ENCODE measurements at places on chromosomes 6 and 20. TPM values are rescaled to one million over a fixed set of nuclear protein-coding genes. Genes with fewer than 3 reads are reported as not detected.

- DNase-seq, result no peak
Observed at GRCh38 chr6:34829137-34829536, 37.3 kb downstream of the BLTP3A start.

GRCh38 chr6:89098461-89098860 lies 17.9 kb downstream of the PNRC1 start:
- DNase-seq, result no peak

DNA sequence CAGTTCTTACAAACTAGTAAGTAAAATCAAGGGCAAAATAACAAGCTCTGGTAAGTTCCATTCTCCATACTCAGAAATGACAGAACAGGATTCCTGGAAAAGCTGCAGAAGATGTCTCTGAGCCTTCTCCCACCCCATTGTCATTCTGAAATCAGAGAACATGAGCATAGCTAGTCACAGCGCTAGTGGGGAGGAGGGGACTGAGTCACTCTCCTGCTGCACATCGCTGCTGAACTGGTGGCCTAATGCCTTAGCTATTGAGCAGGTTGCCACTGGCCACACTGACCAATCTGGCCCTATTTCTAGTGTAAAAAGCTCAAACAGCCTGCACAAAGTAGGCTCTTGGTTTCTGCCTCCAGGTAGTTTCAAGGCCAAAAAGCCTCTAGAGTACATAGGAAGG lies 26.1 kb upstream of the RIPPLY2 start:
- no peak for DNase-seq

DNA sequence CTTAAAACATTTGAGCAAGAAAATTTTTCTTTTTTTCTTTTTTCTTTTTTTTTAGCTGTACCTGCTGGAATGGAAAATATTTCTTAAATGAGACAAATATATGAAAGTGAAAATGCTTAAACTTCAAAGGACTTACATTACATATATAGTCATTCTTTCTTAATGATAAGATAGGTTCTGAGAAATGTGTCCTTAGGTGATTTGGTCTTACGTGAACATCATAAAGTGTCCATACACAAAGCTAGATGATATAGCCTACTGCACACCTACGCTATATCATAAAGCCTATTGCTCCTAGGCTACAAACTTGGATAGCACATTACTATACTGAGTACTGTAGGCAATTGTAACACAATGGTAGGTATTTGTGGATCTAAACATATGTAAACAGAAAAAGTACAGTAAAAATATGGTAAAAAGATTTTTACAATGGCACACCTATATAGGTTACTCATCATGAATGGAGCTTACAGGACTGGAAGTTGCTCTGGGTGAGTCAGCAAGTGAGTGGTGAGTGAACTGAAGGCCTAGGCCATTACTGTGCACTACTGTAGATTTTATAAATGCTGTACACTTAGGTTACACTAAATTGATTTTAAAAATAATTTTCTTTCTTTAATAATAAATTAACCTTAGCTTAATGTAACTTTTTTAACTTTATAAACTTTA lies 54.6 kb downstream of the RPP21 start:
- DNase-seq, result no peak

- peak; percentile 29 for DNase-seq
Observed at GRCh38 chr20:49595811-49596561, 28.0 kb upstream of the PTGIS start.

DNA sequence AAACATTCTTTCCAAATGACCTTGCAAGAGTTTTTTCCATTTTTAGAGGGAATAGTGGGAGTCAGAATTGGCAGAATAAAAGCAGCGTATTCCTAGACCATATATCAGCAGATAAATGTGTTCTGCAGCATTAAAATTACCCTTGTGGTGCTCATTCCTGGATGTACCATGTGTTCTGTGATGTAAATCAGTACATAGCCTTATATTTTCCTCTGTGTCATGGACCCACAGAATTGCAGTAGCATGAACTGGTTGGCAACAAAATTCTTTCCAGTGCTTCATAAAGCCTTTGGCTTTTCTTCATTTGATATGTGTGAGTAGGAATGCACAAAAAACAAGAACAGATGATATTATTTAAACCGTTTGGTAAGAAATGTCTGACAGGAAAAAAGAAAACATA lies 32.5 kb downstream of the ANKEF1 start:
- no peak for DNase-seq

GRCh38 chr6:101402622-101403031 lies 9.1 kb downstream of the GRIK2 start:
- no peak for DNase-seq

- DNase-seq, result no peak
Observed at GRCh38 chr6:112933947-112934346, 586.8 kb downstream of the RFPL4B start.

DNA sequence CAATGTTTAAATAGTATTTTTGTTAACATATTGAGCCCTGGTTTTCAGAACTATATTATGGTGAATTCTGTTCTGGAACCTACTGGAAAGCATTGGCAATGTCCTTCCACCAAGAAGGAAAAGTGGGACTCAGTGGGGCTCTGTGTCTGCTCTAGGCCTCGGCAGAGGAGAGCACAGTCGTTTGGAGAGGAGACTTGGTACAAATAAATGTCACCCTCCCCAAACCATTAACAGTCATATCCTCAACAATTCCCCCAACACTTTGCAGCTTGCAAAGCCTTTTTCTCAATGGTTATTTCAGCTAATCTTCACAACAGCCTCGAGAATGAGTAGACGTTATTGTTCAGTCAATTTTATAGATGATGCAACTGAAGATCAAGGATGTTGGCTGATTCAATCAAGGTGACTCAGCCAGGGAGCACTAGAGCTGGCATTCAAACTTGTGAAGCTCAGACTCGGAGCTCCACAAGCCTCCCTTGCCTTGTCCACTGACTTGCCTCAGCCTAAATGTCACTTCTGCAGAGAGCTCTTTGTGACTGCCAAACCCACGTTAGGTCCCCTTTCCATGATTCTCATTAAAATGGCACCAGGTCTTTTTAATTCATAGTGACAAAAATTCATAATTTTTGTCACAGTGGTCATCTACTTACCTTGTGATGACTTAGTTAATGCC lies 60.6 kb downstream of the TOX2 start:
- peak; percentile 63 for DNase-seq

DNA sequence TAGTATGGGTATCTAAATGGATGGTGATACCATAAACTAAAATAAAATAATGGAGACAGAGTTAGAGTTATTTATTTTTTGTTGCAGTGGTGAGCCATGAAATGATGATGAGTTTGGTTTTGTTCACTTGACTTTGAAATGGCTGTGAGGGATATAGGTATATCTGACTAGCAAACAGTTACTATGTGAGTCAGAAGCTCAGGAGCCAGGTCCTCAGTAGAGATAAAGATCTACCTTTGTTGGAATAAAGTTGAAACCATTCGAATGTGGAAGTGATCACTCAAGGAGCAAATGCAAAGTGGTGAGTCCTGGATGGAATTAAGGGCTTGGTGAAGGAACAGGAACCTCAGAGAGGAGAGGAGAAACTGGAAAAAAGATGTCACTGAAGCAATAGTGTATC lies 86.0 kb upstream of the TPD52L1 start:
- no peak for DNase-seq

DNA sequence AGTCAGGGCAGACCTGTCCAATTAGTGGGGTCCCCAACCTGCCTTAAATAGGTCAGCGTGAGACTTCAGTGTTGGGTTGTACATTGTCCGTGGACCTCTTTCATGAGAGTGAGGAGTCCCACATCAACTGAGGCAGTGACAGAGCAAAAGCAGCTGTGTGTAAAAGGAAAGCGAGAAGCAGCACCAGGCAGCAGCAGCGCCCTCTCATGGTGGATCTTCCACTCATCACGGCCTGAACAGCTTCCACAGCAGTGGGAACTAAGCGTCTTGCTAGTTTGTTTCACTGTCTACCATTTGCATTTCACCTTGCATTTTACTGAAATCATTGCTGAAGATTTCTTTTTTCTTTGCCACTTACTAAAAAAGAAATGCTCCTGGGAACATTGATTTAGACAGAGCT lies 333.8 kb downstream of the PKHD1 start:
- DNase-seq, result no peak

DNA sequence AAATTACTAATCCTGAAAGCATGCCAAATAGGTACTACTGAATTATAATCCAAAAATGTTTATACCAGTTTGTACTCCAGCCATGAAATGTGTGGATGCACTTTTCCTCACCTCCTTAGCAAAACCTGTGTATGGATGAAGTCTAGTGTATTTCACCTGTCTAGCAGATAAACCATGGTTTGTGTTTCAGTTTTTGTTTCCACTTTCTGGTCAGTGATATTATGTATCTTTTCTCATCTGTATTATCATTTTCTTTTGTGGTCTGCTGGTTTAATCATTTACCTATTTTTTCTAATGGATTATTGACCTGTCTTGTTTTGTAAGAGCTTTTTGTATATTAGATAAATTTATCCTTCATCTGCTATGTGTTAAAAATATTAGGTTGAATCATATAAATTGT lies 41.0 kb upstream of the TMEM217 start:
- no peak for DNase-seq

GRCh38 chr6:157557559-157557958 lies 176.6 kb downstream of the ZDHHC14 start:
- DNase-seq, result no peak

DNA sequence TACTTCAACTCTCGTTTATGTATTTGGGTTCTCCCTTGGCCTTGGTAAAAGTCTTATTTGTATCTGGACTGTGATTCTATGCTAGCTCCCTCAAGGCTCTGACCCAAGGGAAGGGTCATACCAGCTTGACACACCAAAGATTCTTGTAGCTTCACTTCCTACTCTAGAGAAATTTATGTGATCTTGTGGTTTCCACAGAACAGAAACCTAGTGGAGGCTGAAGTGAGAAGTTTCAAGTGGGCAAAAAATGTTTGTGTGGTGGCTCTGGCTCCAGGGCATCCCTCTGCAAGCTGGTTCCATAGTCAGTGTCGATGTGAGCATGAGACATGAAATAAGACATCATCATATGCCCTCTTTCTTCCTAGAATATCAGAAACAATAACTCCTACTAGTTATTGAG lies 48.1 kb upstream of the TNFRSF21 start:
- no peak for DNase-seq

DNA sequence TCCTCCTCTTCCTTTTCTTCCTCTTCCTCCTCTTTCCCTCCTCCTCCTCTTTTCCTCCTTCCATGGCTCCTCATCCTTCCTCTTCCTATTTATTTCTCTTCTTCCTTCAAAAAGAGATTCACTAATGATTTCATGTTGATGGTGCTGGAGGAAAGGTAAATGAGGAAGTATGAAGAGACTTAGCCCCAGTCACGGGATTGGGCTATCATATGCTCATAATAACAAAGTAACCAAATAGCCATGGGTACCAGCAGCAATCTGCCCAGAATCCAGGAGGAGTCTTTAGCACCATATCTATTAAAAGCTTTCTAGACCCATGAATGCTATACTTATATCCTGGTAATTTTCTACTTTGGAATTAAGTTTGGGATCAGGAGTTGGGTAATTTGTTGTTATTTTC lies 910.9 kb upstream of the MAP3K7 start:
- DNase-seq, result no peak

GRCh38 chr6:105794870-105795269 lies 291.3 kb upstream of the PRDM1 start:
- DNase-seq, result no peak

DNA sequence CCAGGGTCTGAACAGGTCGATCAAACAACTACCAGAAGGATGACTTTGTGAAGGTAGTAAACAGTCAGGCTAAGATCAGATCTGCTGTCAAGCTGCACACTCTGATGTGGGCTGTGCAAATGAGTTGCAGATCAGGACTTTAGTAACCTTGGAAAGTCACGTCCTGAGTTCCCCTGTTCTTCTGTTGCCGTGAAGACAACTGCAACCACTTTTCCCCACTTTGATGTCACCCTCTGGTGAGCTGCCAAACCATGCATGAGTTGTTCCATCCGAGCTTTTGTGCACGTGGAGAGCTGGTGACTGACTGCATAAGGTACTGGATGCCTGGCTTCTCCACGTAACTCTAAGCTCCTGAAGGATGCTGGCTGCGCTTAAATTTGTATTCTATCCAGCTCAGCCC lies 111.0 kb downstream of the CD83 start:
- DNase-seq, result no peak

GRCh38 chr6:146587459-146587858 lies 11.3 kb upstream of the ADGB start:
- no peak for DNase-seq

GRCh38 chr6:69987550-69987949 lies 121.2 kb downstream of the COL19A1 start:
- no peak for DNase-seq

DNA sequence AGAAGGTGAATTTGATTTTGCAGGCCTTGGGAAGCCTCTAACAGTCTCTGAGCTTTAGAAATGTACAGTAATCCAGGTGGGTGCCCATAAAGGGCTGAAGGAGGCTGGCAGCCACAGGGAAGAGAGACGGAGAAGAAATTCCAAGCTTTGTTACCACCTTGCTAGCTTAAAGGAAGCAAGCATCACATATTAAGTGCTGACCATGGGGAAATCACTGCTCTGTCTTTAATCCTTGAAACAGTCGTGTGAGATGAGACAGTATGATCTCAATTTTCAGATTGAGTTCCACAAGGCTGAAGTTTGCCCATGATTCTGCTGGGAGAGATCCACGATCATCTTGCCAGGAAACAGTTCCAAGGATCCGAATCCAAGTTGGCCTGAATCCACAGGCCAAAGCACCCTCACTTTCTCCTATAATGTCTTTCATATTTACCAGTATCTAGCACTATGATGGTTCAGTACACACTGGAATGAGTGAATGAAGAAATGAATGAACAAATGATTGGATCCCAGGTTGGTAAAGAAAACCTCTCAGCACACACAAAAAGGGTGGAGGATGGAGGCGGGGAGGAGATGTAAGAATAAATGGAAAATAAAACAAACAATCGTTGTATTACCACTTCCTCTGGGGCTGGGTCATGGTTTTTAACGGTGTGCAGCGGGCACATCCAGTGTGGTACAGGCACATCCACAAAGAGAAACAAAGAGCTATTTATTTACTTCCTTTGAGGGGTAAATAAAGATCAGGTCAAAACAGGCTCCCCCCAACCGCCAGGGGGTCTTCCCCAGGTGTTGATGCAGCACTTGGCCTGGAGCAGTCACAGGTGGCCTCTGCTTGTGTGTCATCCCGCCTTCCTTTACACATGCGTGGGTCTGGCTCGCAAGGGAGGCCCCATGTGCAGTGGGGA lies 28.2 kb upstream of the TAF8 start:
- no peak for DNase-seq

Gene ELOVL4
- 1.3 TPM for total RNA-seq

Gene ZC2HC1B
- total RNA-seq, result not detected

Gene RAET1G
- 0.16 TPM for total RNA-seq

Gene KCTD20
- total RNA-seq, result 78.8 TPM

Gene CDH4
- total RNA-seq, result not detected

Gene TENT5A
- 12.0 TPM for total RNA-seq

Gene SLC17A5
- 12.5 TPM for total RNA-seq

Gene BAK1
- 23.3 TPM for total RNA-seq

Gene SCUBE3
- total RNA-seq, result 4.7 TPM

Gene SLC35B3
- 7.7 TPM for total RNA-seq

Gene ACTL10
- total RNA-seq, result not detected
